ENCODE measurements at places on chromosomes 2 and 18.

GRCh38 chr18:57547260-57547659 is 39.2 kb downstream of the FECH start:
- no peak for DNase-seq

GRCh38 chr2:80815259-80815658 is 510.7 kb upstream of the LRRTM1 start:
- no peak for DNase-seq

DNA sequence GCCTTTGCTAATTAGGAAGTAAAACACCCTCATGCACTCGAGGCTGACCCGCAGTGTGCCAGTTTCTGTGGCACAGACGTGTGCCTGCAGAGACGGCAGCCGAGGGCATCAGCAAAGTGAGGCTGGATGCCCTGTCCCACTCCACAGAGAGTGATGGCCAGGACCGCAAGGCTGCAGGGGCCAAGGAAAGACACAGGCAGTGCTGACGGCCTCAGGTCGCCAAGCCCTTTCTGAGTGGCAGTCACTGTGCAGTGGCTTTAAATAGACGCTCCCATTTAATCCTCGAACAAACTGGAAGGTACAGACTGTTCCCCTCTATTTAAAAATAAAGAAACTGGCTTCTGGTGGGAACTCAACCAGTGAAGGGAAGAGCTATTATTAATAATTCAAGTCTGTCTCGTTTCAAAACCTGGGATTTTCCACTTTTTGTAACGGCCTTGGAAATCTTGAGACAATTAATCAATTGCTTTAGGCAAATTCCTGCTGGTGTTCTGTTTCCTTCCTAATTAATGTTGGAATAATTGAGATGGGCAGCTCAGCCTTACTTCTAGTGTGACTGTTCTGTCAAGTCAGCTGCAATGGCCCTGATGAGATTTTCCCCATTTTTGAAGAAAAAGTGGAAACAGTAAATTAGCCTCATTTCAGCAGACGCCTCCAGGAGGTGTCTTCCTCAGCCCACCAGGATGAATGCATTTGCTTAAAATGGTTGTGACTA is 644.6 kb upstream of the RAB6C start:
- DNase-seq = no peak

- no peak for DNase-seq
Observed at GRCh38 chr2:20585710-20586594, 64.9 kb downstream of the HS1BP3 start.

DNA sequence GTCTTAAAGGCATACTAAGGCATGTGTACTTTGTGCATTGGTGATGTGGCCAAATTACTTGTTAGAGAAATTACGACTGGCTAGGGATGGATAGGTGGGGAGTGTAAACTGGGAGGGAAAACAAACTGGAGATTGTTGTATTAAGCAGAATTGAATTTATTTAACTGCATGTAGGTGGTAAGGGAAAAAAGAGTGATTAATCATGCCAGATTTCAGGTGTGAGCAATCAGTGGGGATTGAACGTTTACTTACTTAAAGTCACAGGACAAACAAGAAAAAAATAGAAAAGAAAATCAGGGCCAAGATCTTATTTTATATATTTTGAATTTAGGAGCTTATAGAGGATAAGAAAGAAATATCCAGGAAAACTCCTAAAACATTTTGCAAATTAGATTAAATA is 88.6 kb downstream of the GULP1 start:
- DNase-seq = no peak

- DNase-seq = no peak
Observed at GRCh38 chr2:9702604-9703084, 71.8 kb upstream of the YWHAQ start.

DNA sequence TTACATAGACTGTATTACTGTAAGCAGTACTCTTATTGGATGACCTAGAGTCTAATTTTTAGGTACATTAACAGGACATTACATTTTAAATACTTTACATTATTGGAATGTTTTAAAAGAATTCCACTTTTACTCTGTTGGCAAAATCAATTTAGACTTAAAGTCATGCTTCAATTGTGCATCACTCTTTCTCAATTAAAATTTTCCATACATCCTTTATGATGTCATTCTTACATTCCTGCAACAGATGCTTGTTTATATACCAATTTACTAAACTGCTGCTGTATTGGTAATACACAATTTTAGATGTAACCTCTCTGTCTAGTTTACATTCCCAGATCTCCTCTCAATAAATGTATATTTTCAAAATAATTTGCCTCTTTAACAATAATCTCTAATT is 440.1 kb downstream of the ZEB2 start:
- no peak for DNase-seq

DNA sequence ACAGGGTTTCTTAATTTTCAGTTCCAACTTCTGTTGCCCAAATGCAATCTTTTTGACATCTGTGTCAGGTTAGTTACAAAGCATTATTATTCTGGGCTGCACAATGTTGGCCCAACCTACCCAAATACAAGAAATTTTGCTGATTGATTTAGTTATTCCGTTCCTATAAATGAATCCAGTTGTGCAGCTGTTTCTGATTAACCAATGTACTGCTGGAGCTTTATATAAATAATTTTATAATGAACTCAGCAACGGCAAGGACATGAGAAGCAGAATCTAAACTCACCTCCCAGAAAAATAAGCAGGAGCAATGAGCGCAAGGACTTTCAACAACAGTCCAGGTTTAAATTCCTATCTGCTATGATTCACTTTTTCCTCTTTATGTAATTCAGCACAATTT is 76.3 kb upstream of the WIPF1 start:
- DNase-seq = no peak

GRCh38 chr2:133674433-133675331 is 106.4 kb upstream of the NCKAP5 start:
- DNase-seq = no peak

GRCh38 chr2:240575101-240575965 is 7.0 kb downstream of the RNPEPL1 start:
- no peak for DNase-seq

DNA sequence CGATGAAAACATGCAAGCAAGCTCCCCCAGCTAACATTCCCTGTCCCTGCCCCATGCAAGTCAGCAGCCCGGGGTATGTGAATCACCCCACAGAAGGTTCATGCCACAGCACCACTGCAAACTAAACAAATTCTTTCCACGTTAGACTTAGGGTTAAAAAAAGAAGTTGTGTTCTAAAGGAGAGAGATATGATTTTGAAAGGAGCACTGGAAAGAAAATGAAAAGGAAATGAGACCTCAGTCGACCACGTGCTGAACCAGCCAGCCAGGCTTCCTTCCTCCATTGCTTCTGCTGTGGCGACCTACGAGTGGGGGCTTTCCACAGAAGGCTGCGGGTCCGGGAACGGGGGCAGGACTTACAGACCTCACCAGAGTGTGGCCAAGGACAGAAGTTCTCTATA is 52.0 kb downstream of the ARL4C start:
- peak; percentile 60 for DNase-seq

- DNase-seq = no peak
Observed at GRCh38 chr2:16736633-16737032, 71.0 kb upstream of the CYRIA start.

- no peak for DNase-seq
Observed at GRCh38 chr2:206558492-206558891, 83.8 kb upstream of the FAM237A start.

GRCh38 chr2:111062417-111062816 is 58.3 kb upstream of the BCL2L11 start:
- DNase-seq = no peak

DNA sequence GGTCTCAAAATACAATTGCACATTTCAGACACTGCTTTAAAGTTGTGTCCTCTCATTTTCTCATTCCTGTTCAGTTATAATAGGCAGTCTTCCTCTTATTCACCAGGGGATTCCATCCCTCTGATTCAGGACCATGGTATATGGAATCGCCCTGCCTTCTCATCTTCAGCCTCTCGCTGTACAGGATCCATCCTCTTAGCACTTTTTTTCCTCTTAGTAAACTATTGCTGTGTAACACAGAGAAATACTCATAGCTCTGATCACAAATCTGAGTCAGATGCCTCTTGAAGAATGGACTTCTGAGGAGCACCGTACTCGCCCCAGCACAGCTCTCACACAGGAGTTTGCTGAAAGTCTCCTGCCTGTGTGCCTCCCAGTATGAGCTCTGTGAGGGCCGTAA is 11.3 kb downstream of the RMP24 start:
- no peak for DNase-seq

- no peak for DNase-seq
Observed at GRCh38 chr18:58235001-58235436, 191.0 kb downstream of the NEDD4L start.

DNA sequence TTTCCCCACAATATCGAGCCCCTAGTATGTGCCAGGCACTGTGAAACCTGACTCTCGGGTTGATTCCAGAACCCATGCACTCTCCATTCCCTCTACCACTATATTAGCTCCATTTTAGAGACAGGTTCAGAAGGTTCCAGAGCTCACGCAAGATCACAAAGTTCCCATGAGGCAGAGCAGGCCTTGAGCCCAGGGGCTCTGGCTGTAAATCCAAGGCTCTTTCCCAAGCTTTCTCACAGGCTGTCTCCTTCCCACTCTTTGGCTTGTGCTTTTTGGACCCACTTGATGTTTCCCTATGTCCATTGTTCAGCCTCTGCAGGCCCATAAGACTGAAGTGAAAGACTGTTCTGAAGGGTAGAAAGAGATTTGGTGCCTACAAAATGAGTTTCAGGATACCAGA is 15.7 kb downstream of the KIAA2012 start:
- DNase-seq = no peak

DNA sequence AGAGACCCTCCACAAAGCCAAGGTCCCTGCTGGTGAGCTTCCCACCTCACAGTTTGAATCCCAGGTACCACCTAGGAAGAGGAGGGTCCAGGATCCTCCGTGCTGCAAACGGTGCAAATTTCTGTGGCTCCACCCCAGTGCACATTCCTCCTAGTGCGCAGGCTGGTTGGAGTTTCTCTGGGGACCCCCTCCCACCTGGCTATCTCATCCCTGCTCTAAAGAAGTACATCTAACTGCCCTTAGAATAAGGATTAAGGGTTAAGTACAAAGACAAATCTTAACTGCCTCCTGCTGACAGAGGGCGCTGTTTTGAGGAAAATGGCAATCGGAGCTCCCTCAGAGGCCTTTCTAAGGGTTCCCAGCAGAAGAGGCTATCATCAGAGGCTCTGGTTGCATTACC is 109.6 kb upstream of the FSIP2 start:
- DNase-seq = no peak

GRCh38 chr2:42976351-42976750 is 184.0 kb upstream of the HAAO start:
- DNase-seq = no peak

- no peak for DNase-seq
Observed at GRCh38 chr2:112765251-112765650, 842 bp upstream of the CKAP2L start.

DNA sequence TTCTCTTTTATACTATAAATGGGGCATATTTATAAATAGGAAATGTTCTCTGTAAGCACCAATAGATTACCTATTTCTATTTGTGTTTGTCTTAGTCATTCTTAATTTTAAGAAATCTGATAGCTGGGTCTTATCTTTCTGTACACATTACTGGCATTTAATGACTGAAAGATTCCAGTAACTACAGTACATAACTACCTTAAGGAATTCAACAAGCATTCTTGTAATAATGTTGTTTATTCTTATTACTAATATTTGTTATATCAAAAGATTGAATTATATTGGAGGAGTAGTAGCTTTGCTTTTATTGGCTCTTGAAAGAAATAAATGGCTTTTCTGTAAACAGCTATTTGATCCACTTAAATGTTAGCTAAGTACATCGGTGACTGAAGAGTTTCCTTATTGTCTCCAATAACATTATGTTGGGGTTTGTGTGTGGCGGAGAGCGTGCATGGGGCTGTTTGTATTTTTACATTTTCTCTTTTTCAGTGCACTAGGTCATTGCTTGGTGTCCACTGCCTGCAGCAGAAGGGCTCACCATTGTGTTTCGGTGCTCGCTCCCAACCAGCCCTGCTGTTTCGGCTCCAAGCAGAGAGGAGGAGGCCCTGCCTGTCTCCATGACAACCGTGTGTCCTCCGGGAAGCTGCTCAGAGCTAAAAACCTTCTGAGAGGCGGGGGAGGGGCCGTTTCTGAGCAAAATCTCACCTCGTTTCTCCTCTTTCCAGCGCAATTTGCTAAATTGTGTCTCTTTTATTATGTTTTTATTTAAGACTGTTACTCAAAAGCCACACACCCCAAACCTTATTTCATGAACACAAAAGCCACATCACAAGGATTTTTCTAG is 112.5 kb upstream of the SLC38A11 start:
- DNase-seq = no peak

DNA sequence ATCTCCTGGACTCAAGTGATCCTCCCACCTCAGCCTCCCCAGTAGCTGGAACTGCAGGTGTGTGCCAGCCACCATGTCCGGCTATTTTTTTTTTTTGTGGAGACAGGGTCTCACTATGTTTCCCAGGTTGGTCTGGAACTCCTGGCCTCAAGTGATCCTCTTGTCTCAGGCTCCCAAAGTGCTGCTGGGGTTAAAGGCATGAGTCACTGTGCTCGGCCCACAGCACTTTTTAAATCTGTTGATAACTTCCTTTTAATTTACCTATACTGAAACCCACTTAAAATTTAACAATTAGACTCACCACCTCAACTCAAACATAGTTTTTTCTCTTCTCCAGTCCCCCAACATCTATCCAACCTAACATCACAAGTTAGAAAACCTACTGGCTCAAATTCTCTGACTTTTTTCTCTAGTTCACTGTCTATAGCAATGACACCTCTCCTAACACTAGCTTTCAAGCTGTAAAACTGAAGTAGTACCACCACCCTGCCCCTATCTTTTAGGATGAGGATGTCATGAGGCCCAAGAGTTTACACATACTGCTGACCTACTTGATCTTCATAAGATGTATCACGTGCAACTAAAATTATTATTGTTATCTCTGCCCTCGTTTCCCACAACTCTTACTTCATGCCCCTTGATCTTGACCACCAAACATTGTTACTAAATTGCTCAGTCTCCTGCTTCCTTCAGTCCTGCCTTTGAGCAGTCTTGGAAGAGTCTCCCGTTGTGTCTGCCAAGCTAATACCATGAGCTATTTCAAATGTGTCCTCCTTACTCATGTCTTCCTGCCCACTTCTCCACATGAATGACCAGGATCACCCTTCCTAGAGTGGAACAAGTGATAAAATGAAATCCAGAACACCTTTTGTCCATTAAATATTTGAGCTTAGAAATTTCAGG is 142.3 kb upstream of the ZFP36L2 start:
- DNase-seq = no peak

DNA sequence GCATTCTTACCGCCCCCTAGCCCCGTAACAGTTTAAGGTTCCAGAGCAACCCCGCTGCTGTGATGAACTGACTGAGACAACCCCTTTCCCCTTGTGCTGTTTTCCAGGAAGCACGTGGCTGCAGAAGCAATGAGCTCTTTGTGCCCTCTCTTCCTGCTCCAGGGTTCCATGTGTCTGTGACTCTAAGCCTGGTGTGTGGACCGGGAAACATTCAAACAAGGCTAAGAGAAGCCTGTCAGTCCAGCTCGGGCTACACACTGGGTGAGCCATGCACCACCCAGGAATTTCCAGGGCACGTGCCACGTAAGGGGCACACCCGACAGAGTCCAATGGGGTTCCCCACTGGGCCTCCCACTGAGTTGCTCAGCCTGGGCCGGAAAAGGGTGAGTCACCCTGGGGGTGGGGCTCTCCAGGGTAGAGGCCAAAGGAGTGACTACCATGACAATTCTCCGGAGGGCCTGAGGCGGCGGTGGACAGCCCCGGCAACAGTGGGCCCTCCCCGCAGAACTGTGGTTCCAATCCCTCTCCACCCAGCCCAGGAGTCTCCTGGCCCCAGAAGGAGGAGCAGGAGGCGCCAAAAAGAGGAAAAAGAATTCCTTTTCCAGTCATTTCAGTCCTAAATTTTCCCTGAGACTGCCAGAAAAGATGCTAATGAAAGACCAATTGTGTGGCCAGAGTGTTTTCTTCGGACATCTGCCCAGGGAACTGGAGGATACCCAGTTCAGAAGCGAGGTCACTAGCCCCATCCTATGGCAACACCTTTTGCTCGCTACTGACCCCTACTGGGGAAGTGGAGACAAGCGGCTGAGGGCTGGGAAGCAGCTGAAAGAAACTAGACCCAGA is 157.8 kb upstream of the SLC1A4 start:
- peak; percentile 89 for DNase-seq

All from stimulated activated CD4-positive, alpha-beta T cell treated with anti-CD3 and anti-CD28 coated beads, Interleukin-2, amount 100 ng/mL, for 24 hours (primary cell).